SJSA1 (cell line): ENCODE measurements at places on chromosomes 7 and 10.
A peak's percentile ranks its signal among the peaks of the same experiment; 100 is the strongest.

DNA sequence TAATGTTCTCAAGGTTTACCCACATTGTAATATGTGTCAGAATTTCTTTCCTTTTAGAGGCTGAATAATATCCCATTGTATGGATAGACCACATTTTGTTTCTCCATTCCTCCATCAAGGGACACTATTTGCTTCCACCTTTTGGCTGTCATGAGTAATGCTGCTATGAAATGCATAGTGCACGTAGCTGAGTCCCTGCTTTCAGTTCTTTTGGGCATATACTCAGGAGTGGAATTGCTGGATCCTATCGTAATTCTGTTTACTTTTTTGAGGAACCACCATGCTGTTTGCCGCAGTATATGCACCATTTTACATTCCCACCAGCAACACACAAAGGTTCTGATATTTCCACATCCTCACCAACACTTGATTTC lies 60.0 kb downstream of the PRF1 start:
- DNase-seq, result no peak

GRCh38 chr7:68963552-68963951 lies 634.7 kb upstream of the AUTS2 start:
- DNase-seq, result no peak

DNA sequence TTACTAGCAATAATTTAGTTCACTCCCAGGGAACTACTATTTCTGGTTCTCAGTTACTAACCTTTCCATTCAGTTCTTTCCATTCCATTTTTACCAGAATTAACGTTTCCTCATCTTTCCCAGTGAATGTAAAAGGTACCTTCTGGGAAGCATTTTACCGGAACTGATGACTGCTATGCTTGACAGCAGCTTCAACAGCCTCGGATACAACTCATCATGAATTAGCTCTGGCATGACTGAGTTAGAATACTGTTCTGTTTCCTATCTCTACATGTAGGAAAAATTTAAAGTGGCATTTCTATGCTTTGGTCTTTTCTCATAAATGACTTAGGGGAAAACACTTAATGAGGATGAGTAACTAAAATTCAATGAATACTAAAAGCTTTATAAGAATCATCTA lies 18.6 kb downstream of the TAS2R41 start:
- DNase-seq, result no peak

DNA sequence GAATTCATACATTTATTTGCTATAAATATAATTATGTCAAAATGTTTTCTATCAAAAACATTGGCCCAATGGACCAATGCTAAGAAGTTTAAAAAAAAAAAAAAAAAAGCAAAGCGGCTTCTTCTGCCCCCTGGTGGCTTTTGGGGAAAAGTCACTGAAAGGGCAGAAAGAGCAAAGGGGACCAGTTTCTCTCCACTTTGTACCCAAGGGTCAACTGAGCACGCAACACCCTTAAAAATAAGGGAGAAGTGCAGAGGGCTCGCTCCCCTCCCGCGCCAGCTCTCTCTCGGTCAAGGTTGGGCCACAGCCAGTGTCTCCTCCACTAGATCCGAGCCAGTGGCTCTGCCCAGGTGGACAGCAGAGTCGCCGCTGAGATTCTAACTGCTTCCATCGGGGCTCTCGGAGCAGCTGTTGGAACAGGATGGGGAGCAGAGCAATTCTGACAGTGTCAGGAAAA lies 136.4 kb upstream of the FGFR2 start:
- DNase-seq, result peak; percentile 17

- DNase-seq, result no peak
These were observed 76.3 kb upstream of the MRLN start for GRCh38 chr10:59829601-59830000.
